ENCODE measurements at places on chromosomes 1 and 21. TPM values are rescaled to one million over a fixed set of nuclear protein-coding genes. Genes with fewer than 3 reads are reported as not detected.

Gene TEX38
- total RNA-seq, result not detected

Gene LCE3C
- not detected for total RNA-seq

Gene FCER1G
- total RNA-seq, result 0.28 TPM

Gene RBP7
- total RNA-seq, result 5.6 TPM

Gene DNAJC28
- 0.48 TPM for total RNA-seq

Gene LCE2A
- not detected for total RNA-seq

Gene SYT6
- 0.13 TPM for total RNA-seq

Gene SLC22A15
- 1.0 TPM for total RNA-seq

Gene COG2
- 19.5 TPM for total RNA-seq

Gene ERICH3
- total RNA-seq, result not detected

Gene SH2D5
- 16.5 TPM for total RNA-seq

Gene SIPA1L2
- total RNA-seq, result 6.3 TPM
